Activated naive CD4-positive, alpha-beta T cell treated with anti-CD3 and anti-CD28 coated beads, Interleukin-2, amount 50 U/mL, for 16 hours (primary cell): ENCODE measurements at places on chromosomes 4 and X.

- DNase-seq = no peak
Observed at GRCh38 chr4:53895137-53895536, 169.3 kb downstream of the CHIC2 start.

DNA sequence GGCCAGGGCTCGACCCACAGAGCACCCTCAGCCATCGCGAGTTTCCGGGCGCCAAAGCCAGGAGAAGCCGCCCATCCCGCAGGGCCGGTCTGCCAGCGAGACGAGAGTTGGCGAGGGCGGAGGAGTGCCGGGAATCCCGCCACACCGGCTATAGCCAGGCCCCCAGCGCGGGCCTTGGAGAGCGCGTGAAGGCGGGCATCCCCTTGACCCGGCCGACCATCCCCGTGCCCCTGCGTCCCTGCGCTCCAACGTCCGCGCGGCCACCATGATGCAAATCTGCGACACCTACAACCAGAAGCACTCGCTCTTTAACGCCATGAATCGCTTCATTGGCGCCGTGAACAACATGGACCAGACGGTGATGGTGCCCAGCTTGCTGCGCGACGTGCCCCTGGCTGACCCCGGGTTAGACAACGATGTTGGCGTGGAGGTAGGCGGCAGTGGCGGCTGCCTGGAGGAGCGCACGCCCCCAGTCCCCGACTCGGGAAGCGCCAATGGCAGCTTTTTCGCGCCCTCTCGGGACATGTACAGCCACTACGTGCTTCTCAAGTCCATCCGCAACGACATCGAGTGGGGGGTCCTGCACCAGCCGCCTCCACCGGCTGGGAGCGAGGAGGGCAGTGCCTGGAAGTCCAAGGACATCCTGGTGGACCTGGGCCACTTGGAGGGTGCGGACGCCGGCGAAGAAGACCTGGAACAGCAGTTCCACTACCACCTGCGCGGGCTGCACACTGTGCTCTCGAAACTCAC is 3.6 kb downstream of the MID1IP1 start:
- DNase-seq = peak; percentile 38

DNA sequence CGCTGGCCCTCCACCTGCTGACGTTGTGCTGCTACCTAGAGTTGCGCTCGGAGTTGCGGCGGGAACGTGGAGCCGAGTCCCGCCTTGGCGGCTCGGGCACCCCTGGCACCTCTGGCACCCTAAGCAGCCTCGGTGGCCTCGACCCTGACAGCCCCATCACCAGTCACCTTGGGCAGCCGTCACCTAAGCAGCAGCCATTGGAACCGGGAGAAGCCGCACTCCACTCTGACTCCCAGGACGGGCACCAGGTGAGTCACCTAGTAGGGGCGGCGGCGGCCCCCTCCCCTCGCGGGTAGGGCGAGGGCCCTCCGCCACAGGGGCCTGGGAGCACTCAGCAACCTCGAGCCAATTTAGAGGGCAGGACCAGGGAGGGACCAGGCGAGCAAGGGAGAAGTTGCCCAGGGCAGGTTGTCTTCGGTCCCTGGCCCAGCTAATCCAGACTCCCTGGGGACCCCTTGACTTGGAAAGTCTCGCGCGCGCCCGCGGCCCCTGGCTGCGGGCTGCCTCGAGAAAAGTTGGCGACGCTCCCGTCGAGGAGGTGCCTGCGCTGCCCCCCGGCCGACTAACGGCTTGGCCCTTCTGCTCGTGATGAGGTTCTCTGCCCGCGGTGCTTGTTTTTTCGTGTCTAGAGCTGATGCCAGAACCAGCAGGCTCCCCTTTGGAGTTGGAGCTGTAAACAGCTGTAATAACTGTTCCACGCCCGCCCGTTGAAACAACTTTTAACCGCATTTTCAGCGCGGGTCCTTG is 717 bp downstream of the EDA start:
- DNase-seq = peak; percentile 15

DNA sequence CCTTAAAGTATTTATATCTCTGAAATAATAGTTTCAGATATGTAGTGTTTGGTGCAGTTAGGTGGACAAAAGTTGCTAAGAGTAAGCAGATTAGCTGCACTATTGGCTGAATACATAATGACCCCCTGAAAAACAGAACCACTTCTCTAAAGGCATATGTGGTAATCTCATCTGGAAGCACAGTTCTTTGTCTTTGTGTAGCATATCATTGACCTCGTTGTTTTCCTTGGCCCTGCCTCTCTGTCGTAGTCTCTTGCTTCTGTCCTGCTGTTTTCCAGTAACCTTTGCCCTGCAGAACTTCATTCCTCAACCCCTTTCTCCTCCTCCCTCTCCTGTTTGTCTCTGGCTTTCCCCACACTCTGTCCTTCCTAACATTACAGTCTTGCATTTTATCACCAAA is 41.4 kb downstream of the JADE3 start:
- DNase-seq = no peak

GRCh38 chrX:147978931-147979330 is 2.2 kb upstream of the FMR1NB start:
- DNase-seq = no peak

- DNase-seq = no peak
Observed at GRCh38 chrX:34563804-34564203, 93.3 kb downstream of the TMEM47 start.

DNA sequence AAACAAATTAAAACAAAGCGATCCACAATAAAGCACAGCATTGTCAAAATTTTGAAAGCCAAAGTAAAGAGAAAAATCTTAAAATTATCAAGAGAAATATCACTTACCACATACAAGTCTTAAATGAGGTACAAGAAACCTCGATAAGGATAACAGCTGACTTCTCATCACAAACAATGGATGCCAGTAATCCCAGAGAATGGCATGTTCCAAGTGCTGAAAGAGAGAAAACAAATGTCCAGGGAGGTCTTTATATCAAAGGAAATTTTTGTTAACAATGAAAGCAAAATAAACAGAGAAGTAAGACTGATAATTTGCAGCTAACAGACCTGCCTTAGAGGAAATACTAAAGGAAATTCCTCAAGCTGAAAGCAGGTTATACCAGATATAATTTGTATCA is 460.4 kb upstream of the HS3ST1 start:
- DNase-seq = no peak

DNA sequence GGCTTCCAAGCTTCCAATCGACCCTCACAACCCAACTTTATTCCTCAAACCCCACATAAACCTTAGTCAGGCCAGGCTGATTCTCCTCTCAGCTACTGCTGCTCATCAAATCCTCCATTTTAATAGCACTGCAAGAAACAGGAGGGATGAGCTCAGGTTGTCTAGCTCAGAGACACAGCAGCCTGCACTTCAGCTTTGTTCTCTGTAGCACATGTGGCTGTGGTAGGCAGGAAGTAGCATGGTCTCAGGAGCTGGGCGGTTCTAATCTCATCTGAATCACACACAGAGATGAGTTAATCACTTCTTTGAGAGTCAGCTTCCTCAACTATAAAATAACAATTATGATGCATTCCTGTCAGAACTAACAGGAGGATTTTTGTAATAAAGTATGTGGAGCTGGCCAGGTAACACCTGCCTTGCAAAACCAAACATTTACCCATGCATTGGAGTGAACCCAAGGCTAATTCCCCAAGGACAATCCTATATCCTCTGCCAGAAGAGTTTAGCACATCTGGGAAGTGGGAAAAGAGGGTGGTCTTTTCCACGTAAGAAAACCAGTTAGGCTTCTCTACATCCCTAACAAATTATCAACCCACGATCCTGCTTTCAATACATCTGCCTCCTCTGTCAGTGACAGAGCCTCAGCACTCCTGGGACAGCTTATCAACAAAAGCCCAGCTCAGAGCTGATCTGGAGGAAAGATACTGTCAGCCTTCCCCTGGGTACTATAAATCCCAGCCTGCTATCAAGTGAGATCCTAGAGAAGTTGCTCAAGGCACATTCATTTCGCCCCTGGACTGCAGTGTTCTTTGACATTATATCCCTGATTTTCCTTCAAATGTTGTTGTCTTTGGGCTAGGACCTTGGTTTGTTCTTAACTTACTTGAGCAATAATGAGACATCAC is 32.8 kb downstream of the ELOVL6 start:
- peak; percentile 69 for DNase-seq

DNA sequence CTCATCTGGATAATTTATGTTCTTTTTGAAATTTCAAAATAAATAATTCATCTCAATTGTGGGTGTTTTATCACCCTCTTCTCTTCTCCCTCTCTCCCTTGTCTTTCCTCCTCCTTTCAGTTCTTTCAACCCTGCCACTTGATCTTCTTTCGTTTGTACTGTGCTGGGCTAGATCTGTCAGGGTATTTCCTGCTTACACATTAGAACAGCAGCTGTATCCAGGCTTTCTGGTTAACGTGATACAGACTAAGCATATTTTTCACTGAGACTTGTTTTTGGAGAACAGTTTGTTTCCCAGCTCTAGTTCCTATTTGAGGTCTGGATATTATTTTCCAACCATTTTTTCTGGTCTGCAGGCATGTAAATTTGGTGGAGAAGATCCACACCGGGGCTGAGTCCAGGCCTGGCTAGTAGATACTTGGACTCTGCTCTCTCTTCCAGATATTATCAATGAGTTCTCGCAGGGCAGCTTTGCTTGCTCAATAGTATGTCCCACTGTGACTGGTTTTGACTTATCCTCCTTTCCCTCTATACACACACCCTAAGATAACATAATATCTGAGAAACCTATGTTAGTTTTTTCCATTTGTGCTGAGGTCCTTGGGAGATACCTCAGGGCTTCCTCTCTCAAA is 1310.7 kb upstream of the TENM3 start:
- no peak for DNase-seq

DNA sequence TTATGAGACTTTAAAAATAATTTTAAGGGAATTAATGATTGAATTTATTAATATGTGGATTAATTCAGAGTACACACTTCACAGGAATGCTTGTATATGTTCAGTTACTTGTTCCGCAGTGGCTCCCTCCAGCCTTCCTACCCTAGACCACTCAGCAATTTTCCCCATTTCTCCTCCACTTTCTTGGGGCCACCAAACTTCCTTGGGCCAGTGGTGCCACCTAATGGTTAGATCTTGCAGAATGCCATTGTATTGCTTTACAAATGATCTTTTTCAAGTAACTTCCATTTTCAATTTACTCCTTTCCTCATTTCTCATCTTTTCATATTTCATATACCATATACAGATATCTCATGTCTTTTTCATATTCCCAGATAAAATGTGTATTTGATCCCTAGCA is 3.6 kb upstream of the RNF175 start:
- no peak for DNase-seq

DNA sequence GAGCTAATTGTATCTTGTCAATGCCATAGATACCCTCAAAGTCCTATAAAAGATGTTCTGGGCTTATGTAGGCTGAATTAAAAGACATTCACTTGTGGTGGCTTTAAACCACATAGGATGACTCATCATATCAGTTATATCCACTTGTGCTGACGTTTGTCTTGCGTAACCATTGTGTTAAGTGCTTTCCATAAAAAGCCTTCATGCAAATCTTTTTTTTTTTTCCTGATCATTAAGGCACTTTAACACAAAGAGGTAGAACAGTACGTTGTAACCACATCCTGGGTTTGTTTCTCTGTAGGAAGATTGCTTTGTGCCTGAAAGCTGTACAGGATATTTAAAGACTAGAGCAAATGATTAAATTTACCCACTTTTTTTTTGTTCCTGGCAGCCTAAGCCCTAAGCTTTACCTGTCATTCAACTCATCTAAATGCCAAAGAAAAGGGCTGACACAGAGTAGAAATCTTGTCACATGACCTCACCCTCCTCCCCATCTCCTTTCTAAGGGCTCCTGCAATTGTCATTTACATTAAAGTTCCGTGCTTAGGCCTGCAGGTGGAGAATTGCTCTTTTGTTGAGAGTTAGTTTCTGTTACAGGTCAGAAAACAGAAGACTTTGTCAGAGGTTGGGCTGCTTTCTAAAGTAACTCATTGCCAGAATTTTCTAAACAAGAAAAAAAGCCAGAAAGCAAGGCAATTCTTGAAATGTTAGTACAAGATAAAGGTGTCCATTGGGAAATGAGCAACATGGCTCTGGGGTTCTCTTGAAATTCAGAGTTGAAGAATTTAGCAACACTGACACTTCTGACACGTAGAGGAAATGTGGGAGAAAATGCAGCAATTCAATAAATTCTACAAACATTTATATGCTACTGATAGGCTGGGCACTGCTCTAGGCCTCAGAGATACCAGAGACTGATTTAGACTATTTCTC is 555.6 kb downstream of the PPARGC1A start:
- DNase-seq = peak; percentile 22

GRCh38 chrX:118706681-118707080 is 20.7 kb upstream of the IL13RA1 start:
- DNase-seq = no peak

DNA sequence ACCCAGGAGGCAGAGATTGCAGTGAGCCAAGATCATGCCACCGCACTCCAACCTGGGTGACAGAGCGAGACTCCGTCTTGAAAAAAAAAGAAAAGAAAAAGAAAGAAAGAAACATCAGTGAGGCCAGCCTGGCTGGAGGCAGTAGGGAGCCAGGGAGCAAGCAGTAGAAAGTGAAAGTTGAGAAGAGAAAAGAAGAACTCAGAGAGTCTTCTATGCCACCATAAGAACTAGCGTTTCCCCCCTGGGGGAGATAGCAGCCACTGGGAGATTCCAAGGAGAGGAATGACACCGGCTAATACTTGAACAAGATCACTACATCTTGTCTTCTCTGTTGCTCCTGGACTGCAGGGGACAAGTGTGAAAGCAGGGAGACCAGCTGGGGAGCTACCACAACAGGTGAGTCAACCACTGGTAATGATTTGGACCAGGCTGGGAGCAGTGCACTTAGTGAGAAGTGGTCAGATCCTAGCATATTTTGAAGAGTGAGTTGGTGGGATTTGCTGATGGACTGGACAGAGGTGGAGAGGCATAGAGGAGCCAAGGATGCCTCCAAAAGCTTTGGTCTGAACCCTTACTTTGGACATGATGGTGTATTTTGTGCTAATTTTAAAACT is 33.4 kb downstream of the SLC2A9 start:
- no peak for DNase-seq

GRCh38 chr4:169902658-169903345 is 123.4 kb downstream of the MFAP3L start:
- no peak for DNase-seq
